Left lung (tissue), 14 donors: ENCODE measurements at places on chromosomes 7 and 10. TPM values are rescaled to one million over a fixed set of nuclear protein-coding genes. Genes with fewer than 3 reads are reported as not detected.

The VIPR2 gene
- 0.50 TPM for total RNA-seq

The CTAGE6 gene
- 0.97 TPM for total RNA-seq

The MGMT gene
- 18.0 TPM for total RNA-seq

The LIPK gene
- not detected for total RNA-seq

The H2BK1 gene
- total RNA-seq, result not detected

DNA sequence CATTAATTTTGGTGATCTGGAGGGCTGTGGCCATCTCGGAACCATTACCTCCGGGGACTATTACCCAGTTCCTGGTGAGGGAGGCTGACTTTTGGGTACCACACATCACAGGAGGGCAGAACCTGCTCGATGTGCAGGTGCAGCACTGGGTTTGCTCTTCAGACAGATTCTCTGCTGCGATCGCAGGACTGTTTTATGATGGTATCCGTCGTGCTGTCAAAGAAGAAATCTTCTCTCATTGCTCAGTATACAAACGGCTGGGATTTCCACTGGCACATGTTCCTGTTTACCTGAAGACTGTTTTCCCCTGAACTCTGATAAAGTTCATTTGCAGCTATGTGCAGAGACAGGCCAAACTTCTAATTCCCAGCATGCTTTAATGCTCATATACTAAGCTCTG lies 27.2 kb upstream of the SHH start:
- no peak for DNase-seq
- no peaks in the 10 kb centered on the region for H3K27me3 ChIP-seq
- H3K4me1 ChIP-seq, result no peaks in the 10 kb centered on the region
- no peak overlapping the region for H3K4me3 ChIP-seq
- H3K36me3 ChIP-seq, result no peaks in the 10 kb centered on the region

GRCh38 chr7:151501676-151502075 lies 18.0 kb downstream of the RHEB start:
- no peak overlapping the region for H3K4me3 ChIP-seq
- DNase-seq, result no peak
- H3K27ac ChIP-seq, result no peak overlapping the region
- no peaks in the 10 kb centered on the region for H3K36me3 ChIP-seq

GRCh38 chr7:15503603-15504290 lies 58.1 kb downstream of the AGMO start:
- no peak for DNase-seq
- no peaks in the 10 kb centered on the region for H3K27me3 ChIP-seq
- H3K36me3 ChIP-seq, result no peaks in the 10 kb centered on the region
- H3K4me1 ChIP-seq, result no peaks in the 10 kb centered on the region
- no peak overlapping the region for H3K4me3 ChIP-seq
- no peak overlapping the region for H3K27ac ChIP-seq

DNA sequence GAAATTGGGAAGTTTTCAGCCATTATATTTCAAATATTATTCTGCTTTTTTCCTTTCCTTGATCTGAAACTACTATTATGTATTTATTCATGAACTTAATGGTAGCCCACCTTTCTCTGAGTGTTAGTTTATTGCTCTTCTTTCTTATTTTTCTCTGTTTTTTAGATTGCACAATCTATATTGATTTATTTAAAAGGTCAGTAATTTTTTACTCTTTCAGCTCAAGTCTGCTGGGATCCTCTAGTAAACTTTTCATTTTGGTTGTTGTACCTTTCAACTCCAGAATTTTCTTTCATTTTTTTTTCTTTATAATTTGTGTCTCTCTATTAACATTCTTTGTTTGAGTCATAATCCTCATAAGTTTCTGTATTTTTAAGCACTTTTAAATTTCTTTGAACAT lies 529.4 kb upstream of the POT1 start:
- no peaks in the 10 kb centered on the region for H3K4me1 ChIP-seq
- H3K27ac ChIP-seq, result no peak overlapping the region
- no peak for DNase-seq
- H3K27me3 ChIP-seq, result no peaks in the 10 kb centered on the region
- H3K4me3 ChIP-seq, result no peak overlapping the region

GRCh38 chr7:20264623-20265022 lies 47.4 kb upstream of the MACC1 start:
- H3K27me3 ChIP-seq, result no peaks in the 10 kb centered on the region
- no peaks in the 10 kb centered on the region for H3K36me3 ChIP-seq
- DNase-seq, result no peak
- no peaks in the 10 kb centered on the region for H3K4me1 ChIP-seq
- H3K27ac ChIP-seq, result no peak overlapping the region
- H3K4me3 ChIP-seq, result no peak overlapping the region

DNA sequence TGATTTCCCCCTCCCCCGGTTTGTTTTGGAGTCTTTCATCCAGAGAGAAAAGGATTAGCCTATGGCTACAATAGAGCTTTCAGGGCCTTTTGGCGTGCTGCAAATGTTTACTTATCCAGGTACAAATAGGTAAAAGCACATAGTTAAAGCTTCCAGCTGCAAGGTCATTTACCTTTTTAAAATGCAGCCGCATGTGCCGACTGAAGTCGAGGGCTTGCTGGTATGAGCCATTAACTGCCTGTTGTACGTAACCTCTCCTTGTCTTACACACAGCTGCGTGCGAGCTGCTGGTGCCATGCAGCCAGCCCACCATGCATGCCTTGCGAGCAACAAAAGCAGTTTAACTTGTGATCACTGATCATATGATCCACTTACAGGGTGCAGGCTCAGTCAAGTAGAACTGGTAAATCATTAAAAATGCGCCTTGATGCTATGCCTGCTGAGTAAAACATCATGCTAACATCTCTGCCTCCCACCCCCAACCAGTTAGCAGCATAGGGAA lies 866.4 kb downstream of the LRMDA start:
- peaks cover 6% of the 10 kb centered on the region for H3K4me1 ChIP-seq
- DNase-seq, result peak; percentile 54
- no peaks in the 10 kb centered on the region for H3K27me3 ChIP-seq
- H3K27ac ChIP-seq, result no peak overlapping the region
- no peak overlapping the region for H3K4me3 ChIP-seq

DNA sequence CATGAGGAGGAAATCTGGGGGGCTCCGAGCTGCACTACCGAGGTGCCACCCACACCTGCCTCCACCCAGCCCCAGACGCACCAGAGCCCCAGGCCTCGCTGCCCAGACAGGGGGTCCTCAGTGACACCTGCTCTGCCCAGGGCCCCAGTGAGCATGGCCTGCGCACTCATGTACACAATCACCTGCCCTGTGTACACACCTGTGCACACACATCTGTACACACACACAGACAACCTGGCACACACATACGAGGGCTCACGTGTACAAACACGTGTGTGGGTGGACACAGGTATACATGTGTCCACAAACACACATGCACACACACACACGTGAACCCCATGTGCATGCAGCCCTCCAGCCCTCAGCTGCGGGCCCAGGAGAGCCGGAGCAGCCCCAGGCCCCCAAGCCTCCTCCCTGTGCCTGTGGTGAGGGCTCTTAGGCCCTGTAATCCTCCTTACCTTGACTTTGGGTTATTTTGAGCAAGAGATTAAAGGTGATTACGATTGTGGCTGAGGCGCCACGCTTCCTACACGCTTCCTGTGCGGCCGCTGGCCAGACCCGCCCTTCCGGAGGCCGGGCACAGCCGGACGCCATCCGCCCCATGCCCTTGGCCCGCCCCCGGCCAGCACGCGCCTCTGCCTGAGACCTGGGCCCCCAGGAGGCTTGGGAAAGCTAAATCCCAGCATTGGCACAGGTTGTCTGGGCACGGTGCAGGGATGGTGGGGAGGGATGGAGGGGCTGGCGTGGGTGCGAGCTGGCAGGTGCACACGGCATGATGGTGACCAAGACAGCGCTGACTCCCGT lies 71.9 kb downstream of the ELFN1 start:
- no peaks in the 10 kb centered on the region for H3K36me3 ChIP-seq
- no peaks in the 10 kb centered on the region for H3K27me3 ChIP-seq
- H3K27ac ChIP-seq, result no peak overlapping the region
- no peak overlapping the region for H3K4me3 ChIP-seq
- no peaks in the 10 kb centered on the region for H3K4me1 ChIP-seq

- H3K36me3 ChIP-seq, result no peaks in the 10 kb centered on the region
- H3K4me3 ChIP-seq, result no peak overlapping the region
- H3K4me1 ChIP-seq, result peaks cover 25% of the 10 kb centered on the region
- H3K27me3 ChIP-seq, result no peaks in the 10 kb centered on the region
These were observed 35.4 kb downstream of the MALSU1 start for GRCh38 chr7:23334482-23335056.

DNA sequence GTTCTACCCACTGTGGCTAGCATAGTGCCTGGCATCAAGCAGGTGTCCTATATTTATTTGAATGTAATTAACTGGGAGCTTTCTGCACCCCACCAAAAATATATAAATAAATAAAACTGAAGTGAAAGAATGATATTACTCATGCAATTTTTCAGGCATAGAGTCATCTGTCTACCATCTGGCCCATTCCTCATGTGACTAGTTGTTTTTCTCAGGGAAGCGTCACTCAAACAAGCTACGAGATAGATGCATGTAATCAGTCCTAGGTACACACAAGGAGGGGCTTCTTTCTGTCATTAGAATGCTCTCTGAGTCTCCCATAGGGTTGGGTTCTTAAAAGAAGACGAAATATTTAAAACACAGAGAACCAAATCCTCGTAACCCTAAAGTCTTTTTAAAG lies 255.5 kb upstream of the KMT2E start:
- no peak overlapping the region for H3K27ac ChIP-seq
- H3K4me3 ChIP-seq, result no peak overlapping the region
- H3K4me1 ChIP-seq, result no peaks in the 10 kb centered on the region
- no peaks in the 10 kb centered on the region for H3K27me3 ChIP-seq
- no peaks in the 10 kb centered on the region for H3K36me3 ChIP-seq
- no peak for DNase-seq

DNA sequence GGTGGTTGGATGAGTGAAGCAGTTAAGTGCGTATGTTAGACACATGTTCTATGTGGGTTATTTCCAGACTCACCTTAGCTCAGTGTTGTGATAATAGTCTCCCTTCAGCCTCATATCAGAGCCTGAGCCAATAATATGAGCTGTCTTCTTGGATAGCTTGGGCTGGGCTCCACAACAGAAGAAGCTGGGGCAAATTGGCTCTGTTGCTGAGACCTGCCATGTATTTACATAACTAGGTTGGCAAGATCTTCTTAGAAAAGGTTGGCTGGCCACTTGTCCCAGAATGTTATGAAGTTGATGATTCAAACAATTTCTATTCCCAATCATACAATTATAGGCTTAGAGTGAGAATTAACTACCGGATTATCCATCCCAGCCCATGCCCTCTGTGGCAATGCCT lies 35.7 kb upstream of the CREB5 start:
- no peak overlapping the region for H3K4me3 ChIP-seq
- H3K4me1 ChIP-seq, result no peaks in the 10 kb centered on the region
- H3K36me3 ChIP-seq, result no peaks in the 10 kb centered on the region
- H3K27ac ChIP-seq, result no peak overlapping the region

DNA sequence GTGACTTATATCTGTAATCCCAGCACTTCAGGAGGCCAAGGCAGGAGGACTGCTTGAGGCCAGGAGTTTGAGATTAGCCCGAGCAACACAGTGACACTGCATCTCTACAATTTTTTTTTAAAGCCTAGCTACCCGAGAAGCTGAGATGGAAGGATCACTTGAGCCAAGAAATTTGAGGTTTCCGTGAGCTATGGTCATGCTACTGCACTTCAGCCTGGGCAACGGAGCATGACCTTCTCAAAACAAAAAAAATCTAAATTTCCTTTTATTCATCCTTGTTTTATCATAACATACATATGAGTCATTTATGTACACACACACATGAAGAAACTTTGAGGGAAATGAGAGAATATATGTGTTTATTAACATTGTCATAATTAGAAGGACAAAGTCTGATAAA lies 277.5 kb upstream of the MAGI2 start:
- no peak overlapping the region for H3K4me3 ChIP-seq
- no peak for DNase-seq
- no peaks in the 10 kb centered on the region for H3K27me3 ChIP-seq
- H3K4me1 ChIP-seq, result no peaks in the 10 kb centered on the region

GRCh38 chr10:119409906-119410305 lies 132.6 kb downstream of the RGS10 start:
- H3K4me1 ChIP-seq, result peaks cover 67% of the 10 kb centered on the region
- no peak overlapping the region for H3K4me3 ChIP-seq
- H3K27ac ChIP-seq, result peak overlapping the region; percentile 29
- no peaks in the 10 kb centered on the region for H3K36me3 ChIP-seq
- H3K27me3 ChIP-seq, result no peaks in the 10 kb centered on the region
